Activated T-cell treated with anti-CD3 and anti-CD28 coated beads for 24 hours (primary cell): ENCODE measurements at places on chromosomes 5 and 9.

DNA sequence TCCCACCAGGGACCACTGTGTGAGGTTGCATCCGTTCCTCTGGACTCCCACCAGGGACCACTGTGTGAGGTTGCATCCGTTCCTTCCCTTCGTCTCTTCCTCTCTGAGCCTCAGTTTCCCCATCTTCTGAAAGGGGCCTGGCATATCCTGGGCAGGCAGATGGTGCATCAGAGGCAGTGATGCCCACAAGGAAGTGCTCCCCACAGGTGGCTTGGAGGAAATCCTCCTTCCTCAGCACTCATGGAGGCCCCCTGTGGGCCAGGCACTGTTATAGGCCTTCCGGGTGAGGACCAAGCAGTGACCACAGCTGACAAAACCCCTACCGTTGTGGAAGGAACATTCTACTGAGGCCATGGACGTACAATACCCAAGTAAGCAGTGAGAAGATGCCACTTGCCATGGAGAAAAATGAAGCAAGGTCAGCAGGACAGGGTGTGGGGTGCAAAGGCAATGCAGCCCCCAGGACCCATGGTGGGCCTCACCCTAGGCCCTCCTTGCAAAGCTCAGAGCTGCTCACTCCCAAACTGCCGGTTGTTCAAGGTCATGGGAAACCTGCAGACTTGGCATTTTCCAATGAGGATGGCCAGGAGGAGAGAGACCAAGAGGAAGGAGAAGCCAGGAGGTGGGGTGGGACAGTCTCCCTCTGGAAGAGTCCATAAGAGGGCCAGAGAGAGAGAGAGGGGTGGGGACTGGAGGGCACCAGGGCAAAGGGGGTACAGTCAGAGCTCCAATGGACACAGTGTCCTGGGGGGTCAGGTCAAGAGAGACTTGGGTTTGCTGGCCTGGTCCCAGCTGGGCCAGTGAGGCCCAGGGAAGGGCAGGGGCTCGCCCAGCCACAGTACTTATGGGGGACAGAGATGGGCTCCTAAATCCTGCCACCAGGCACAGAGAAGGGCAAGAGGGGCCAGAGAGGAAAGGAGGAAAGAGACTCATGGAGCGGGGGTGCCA lies 51.1 kb downstream of the C9orf50 start:
- no peak for DNase-seq

DNA sequence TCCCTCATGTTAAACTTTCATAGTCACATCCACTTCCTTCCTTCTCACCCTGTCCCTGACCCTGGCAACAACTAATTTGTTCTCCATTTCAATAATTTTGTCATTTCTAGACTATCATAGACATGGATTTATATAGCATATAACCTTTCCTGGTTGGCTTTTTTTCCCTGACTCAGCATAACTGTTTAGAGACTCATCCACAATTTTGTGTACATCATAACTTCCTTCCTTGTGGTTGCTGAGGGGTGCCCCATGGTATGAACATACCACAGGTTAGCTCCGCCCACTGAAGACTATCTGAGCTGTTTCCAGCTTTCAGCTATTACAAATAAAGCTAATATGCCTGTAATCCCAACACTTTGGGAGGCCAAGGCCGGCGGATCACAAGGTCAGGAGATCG lies 137.3 kb downstream of the PHF2 start:
- DNase-seq: no peak

DNA sequence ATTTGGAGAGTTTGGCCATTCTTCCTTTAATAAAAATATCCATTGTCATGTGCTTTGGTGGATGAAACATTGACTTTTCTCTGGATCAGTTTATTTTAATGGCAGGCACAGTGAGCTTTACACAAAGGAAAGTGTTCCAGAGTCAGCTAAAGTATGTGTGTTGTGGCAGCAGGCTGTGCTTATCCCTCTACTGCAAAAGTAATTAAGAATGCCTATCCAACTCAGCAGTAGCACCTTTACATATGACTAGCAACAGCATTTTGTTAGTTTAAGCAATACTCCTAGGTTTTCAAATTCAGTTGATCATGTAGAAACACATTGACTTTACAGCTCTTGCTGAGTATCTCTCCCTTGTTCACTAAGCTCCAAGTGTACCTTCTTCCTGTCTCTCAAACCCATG lies 730.5 kb upstream of the RGMB start:
- no peak for DNase-seq

DNA sequence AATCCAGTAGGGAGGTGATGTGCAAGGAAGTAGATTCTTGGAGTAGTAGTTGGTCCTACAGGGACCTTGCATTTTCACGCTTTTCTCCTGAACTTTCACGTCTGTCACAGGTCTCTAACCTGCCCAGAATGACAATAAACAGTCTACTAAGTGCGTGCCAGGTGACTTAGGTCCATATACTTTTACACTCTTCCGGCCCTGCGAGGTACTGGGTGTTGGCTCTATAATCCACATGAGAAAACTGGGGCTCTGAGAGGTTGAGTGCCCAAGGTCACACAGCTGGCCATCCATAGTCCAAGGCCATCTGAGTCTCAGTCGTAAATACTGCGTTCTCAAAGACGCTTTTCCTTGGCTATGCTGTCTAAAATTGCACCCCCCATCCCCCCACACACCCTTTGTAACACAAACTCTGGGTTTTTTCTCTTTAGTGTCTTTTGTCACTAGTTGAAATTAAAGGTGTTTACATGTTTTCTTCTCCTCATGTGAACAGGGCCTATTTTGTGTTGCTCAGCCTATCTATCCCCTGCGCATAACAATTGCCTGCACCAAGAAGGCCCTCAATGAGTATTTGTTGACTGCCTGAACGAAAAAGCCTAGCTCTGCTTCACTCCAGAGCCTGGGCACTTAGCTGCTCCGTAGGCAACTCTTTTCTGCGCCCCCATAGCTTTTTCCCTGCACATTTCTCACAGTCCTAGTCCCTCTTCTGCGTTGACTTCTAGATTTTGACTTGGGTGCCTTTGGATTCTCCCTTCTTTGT lies 943 bp downstream of the SFXN1 start:
- no peak for DNase-seq

DNA sequence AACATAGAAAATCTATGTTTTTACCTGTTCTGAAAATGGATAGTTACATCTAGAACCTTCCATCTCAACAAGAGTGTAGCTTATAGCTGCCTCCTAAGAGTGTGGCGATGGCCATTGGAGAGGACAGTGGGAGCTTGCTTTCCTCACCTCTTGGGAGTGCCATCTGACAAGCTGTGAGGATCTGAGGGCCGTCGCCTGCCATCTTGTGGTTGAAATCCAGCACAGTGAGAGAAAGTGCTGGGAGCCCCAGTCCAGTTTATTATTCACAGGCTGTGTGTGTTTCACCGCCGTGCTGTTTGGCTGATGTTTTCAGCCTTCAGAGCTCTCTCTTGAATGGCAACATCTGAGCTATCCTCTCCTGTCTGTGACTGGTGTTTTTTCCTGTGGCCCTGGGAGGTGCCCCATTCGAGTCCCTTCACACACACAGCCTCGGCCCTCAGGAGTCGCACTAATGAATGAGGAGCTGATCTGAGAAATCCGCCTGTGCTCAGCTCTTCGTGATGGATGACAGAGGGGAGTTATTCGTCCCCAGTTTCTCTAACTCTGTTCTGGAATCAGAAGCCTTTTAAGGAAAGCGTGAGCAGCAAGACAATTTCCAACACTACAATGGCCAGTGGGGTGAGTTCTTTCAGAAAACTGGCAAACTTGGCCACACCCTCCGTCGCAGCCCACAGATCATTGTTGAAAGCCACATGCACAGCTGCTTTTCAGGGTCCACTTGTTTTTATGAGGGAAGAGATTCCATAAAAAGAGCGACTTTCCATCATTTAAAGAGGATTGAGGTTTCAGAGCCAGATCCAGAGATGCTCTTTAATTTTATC lies 170.3 kb downstream of the PDZD2 start:
- no peak for DNase-seq

GRCh38 chr5:10793785-10794184 lies 32.8 kb upstream of the DAP start:
- no peak for DNase-seq

GRCh38 chr5:116442095-116442534 lies 132.5 kb downstream of the SEMA6A start:
- DNase-seq: no peak

DNA sequence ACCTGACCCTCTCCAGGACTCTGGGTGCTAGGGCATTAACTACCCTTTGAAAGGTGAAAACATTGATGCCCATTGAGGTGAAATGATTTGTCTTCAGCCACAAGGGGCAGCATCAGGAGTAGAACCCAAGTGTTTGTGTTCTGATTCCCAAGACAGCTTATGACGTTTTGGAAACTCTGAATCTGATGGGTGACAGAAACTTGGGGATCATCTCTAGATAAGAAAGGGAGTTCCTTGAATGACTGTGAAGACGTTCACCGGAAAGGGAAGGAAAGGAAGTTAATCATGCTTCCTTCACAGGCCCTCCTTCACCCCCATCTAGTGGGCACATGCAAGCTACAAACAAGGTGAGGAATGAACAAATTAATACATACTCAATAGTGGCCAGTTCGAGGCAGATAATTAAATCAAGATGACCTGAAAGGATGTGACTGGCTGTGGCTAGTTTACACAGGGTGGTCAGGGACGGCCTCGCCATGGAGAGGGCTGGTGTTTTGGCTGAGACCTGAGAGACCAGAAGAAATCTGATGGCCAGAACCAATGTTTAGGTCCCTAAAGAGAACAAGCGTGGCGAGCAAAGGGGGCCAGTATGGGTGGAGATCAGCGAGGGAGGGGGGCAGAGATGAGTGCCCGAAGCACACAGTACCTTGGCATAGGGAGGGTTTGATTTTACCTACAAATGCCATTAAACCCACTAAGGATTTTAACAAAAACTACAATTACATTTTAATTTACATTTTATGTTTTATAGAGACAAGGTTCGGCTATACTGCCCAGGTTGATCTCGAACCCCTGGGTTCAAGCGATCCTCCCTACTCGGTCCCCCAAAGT lies 937 bp upstream of the SLC26A2 start:
- peak; percentile 57 for DNase-seq

- DNase-seq: no peak
Observed at GRCh38 chr9:9992936-9993335, 619.9 kb downstream of the PTPRD start.

GRCh38 chr5:150342583-150342982 lies 14.9 kb upstream of the TCOF1 start:
- DNase-seq: no peak

- no peak for DNase-seq
Observed at GRCh38 chr5:41115281-41115680, 44.1 kb upstream of the MROH2B start.

DNA sequence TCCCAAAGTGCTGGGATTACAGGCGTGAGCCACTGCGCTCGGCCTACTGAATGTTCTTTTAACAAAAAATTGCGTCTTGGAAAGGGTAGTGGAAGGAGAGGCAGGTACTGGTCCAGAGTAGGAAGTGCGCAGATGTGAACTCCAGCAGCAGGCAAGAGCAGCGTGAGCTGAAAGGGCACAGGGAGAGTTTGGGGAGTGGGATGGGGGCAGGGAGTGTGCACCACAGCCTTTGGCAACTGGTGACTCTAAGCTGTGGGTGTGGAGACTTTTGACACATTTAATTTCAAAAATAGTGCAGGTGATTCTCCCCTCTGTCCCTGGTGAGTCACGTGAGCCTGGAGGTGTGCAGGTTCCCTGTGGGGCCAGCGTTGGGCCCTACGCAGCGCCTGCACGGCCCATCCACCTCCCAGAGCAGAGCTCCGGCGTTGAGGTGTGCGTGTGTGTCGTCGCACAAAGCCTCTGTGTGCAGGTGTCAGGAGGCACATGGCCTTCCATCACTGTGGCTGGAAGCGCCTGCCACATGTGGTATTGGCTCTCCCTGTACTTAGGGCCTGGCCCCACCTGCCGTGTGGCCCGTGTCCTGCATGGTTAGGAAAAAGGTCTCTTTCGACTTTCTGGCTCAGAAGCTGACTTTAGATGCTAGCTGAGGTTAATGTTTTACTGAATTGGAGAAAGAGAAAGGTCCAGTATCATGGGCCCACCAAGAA lies 11.5 kb downstream of the SQSTM1 start:
- DNase-seq: no peak

DNA sequence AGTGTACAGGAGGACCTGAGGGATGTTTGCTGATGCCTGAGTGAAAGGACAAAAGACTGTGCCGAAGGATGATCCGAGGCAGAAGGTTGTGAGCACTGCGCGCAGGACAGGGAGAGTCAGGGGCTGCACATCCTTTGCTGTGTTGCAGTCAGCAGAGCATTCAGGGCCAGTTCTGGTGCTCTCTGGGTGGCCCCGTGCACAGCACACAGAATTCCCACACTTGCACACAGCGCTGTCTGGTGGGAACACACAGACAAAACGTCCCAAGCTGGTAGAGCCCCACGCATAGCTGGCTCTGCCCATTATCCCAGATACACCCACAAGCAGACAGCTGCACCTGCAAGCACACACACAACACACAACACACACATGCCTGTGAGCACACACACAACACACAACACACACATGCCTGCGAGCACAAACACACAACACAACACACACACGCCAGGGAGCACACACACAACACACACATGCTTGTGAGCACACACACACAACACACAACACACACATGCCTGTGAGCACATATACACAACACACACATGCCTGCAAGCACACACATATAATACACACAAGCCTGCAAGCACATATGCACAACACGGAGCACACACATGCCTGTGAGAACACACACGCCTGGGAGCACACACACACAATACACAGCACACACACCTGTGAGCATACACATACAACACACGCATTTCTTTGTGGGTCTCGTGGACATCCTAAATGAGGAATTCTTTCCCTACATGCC lies 74.4 kb downstream of the FGF18 start:
- DNase-seq: no peak

DNA sequence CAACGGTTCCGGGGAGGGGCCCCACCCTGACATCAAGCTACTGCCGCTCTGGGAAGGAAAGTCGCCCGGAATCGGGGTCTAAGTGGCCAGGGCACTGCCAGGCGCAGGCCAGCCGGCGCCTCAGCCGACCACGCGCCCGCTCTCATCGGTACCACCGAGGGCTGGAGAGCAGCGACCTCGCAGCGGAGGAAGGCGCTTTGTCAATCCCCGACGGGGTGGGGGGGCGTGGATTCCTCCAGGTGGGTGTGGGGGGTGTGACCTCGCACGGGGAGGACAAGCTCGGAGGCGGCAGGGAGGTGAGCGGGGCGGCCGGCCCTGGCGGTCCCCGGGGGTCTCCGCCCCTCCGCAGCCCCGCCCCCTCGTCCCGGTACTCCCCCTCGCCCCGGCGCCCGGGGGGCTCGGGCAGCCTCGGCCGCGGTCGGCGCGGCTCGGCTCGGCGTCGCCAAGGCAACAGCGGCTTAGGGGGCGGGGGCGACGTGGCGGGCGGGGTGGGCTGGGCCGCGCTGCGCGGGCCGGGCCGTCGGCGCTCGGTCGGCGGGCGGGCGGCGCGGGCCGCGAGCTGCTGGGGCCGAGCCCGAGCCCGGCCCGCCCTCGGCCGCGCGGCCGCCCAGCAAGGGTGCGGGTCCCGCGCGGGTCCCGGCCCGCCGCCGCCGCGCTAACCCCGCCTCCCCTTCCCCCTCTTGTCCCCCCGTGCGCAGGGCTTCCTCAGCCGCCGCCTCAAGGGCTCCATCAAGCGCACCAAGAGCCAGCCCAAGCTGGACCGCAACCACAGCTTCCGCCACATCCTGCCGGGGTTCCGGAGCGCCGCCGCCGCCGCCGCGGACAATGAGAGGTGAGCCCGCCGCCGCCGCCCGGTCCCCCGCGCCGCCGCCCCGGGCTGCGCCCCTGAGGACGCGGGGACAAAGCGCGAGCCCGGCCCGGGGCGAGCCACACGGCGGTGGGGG lies 47.5 kb downstream of the DAB2IP start:
- peak; percentile 17 for DNase-seq
